ENCODE measurements at places on chromosomes 2 and 18.

- no peak for DNase-seq
Measured at GRCh38 chr18:12615748-12616147, 42.2 kb downstream of the SPIRE1 start.

GRCh38 chr2:17793803-17794354 lies 22.4 kb upstream of the MSGN1 start:
- peak; percentile 63 for DNase-seq

DNA sequence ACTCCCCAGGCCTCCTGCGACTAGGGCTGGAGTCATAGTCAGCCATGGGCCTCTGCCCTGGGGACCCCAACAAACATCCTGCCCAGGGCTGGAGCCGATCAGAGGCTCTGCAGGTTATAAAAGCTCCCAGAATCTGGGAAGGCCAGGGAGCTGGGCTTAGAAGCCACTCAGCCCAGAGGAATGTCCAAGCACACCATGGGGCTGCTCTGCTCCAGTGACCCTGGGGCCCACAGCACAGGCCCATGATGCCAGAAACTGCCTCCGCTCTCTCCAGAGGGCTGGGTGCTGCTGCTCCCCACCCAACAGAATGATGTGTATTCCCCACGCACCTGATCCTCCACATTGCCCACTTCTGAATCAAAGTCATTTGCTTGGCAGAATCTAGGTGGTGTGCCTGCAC lies 88.5 kb downstream of the ARMC9 start:
- DNase-seq, result no peak

DNA sequence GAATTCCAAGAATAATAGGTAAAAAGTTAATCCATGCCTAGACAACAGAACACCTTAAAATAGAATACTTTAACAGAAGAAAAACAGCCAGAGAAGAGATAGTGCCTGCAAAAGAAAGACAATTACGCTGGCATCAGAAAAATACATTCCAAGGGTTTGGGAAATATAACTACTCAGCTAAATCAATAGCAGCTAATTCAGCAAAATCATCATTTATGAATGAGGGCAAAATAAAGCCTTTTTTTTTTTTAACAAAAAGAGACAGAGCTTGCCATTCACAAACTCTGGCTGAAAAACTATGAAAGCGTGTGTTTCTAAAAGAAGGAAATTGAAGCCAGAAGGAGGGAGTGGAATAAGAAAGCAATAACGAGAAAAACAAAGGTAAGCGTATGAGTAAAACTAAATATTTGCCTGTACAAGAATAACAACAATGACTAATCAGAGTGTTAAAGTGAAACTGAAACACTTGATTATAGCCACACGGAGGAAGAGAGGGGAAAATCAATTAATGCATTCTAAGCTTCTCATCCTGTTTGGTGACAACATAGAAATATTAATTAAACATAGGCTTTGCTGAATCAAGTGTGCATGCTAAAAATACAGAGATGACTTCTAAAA lies 90.2 kb downstream of the EHD3 start:
- no peak for DNase-seq
